ENCODE measurements at places on chromosomes 13 and 19.

DNA sequence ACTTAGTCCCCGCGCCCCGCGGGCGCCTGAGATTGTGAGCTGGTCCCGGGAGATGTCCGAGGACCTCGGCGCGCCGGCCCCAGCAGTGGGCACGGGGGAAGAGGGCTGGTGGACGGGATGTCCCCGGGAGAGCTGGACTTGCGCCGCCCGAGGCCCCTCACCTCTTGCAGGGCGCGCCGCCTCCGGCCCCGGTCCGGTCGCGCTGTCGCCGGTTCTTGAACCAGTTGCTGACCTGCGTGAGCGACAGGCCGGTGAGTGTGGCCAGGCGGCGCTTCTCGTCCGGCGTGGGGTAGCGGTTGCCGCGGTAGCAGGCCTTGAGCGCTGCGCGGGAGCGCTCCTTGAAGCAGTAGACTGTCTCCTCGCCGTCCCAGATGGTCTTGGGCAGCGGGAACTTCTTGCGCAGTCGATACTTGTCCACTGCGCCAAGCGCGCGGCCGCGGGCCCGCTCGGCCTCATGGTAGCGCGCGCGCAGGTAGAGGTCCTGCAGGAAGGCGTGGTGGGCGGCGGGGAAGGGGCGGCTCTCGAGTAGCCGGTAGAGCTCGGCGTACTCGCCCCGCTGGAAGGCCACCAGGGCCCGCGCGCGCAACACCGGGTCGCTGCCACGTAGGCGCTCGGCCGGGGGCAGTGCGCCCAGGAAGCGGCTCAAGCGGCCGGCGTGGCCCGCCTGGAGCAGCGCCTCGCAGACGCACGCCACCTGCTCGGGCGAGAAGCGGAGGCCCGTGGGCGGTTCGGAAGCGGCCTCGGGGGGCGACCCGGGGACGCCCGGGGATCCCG lies 984 bp downstream of the SIX5 start:
- DNase-seq = no peak

DNA sequence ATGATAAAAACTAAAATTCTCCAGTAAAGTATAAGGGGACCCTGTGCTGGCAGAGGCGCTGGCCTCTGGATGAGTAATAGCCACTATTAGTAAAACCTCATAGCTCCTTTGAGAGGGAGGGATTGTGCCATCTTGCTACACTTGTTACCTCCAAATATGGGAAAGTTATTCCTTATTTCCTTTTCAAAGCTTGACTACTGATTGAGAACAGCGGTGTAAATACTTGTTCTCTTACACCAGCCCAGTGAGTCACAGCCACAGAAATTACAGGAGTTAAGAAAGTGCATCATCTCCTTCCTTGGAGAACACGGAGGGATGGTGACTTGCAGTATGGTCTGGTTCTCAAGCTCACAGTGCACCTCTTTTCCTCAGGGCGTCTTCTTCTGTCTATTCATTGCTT lies 379.0 kb downstream of the EFNB2 start:
- DNase-seq = no peak

GRCh38 chr13:65868884-65869283 lies 1361.3 kb downstream of the PCDH9 start:
- no peak for DNase-seq

DNA sequence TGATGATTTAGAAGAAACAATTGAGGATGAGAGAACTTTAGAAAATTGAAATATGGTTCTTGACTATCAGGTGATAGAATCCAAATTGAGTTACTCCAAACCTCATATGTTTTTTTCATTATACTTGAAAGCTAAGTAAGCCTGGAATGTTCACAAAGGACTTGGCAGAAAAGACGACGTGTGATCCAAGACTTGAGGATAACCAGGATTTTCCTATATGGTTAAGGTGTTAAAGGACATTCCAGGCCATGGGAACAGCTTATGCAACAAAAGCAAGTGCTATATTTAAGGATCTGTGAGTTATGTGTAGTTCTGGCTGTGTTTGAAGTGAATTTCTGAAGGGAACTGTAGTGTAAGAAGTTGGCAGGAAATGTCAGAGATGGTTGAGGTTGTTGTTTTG lies 52.5 kb downstream of the SLITRK1 start:
- no peak for DNase-seq

GRCh38 chr13:35720690-35721554 lies 244.4 kb upstream of the MAB21L1 start:
- peak; percentile 35 for DNase-seq

DNA sequence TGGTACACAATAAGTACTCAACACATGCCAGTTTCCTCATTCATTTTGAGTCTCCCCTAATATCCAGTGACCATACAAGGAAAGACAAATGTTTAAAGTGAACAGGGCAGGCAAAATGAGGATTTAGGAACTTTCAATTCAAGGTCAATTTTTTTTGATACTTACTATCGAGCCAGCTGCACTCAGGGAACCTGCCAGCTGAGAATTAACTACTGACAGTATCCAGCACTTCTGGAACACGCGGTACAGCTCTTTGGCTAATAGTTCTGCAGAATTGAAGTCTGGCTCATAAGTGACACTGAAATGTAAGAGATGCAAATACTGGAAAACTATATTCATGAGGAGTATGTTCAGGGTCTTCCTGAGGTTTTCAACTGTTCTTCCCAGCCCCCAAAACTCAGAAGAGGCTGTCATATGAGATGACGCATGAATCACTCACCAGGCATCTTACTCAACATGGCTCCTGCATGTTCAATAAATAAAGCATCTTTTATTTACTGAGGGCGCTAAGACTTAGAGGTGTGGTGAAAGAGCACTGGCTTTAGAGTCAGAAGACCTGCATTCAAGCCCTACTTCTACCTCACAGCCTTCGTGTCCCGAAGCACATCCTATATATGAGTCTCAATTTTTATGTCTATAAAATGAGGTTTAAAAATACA lies 25.6 kb downstream of the RUBCNL start:
- no peak for DNase-seq

- DNase-seq = no peak
Observed at GRCh38 chr13:23656637-23657371, 86.6 kb downstream of the TNFRSF19 start.

- DNase-seq = no peak
Observed at GRCh38 chr13:67042556-67042955, 187.6 kb downstream of the PCDH9 start.

DNA sequence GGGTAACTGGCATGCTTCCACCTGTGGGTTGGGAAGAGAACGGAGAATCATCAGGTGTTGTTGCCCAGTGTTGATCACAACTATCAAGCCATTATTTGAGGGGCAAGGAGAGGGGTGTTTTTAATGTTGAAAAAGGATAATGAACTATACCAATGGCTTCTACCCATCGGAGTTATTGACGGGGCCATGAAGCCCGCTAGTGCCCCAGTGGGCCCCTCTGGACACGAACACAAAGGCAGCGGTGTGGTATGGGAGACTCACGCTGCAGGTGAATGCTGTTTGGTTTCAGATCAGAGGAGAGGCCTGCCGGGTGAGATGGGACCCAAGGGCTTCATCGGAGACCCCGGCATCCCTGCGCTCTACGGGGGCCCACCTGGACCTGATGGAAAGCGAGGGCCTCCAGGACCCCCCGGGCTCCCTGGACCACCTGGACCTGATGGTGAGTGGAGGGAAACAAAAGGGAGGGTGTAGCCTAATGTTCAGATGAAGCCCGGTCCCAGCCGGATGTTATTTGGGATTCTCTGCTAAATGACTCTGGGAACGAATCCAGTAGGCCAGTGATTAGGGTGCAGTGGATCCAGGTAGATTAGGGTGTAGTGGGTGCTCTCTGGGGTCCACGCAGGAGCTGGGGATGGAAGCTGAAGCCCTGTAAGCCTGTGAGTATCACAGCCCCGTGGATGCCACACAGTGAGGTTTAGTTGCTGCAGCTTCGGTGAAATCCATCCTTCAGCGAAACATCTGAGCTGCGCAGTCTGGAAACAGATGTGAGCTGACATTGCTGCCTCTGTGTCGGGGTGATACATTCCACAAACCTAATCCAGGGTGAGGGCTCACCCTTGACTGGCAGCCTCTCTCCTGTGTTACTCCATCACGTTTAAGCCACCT lies 111.3 kb downstream of the RAB20 start:
- DNase-seq = no peak

GRCh38 chr19:1248139-1248785 lies at the start of gene MIDN:
Gene MIDN, plus strand, starts transcription at chr19:1248583. Its CDS starts 1,714 bp downstream, at chr19:1250297.
- DNase-seq = peak; percentile 69
